ENCODE measurements at places on chromosomes 7 and 10. TPM values are rescaled to one million over a fixed set of nuclear protein-coding genes. Genes with fewer than 3 reads are reported as not detected.

GRCh38 chr7:41156268-41156667 lies 546.6 kb downstream of the INHBA start:
- no peak for DNase-seq

- DNase-seq: no peak
Measured at GRCh38 chr7:108643136-108643535, 73.5 kb downstream of the DNAJB9 start.

- DNase-seq: no peak
Measured at GRCh38 chr7:142567201-142568075, 181.8 kb upstream of the PRSS1 start.

GRCh38 chr10:17348501-17349349 lies 105.7 kb downstream of the ST8SIA6 start:
- DNase-seq: peak; percentile 19

The RAB19 gene
- polyA plus RNA-seq: 2.5 TPM
